ENCODE measurements at places on chromosomes 5 and 9.

DNA sequence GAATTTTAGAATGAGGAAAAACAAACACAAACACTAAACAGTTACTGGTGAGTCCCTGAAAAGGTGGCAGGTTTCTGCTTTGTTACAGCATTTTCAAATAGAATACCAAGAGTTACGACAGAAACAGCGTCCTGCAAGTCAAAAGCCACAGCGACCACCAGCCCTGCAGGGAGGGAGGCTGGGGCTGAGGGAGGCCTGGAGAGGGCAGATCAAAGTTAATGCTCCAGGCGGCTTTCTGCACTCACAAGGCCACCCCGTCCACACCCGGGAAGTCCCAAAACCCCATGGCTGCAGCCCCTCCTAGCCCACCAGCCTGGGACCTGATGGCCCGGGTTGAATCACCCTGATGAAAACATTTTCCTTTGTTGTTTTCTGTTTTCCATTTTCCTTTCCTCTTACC lies 29.3 kb downstream of the COL23A1 start:
- DNase-seq, result no peak

DNA sequence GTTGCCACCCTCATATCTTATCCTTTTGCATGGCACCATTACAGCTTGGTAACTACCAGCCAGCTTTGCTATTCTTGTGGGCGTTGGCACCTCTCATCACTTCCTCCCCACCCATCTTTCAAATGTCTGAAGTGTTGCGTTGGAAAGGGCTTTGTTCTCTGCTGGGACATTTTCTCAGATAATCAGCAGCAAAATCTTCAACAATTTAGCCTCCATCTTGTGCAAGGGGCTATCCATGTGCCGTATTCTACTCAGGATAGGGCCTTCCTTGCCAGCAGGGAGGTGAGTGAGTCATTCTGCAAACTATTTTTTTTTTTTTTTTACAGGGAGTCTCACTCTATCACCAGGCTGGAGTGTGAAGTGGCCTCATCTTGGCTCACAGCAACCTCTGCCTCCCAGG lies 62.1 kb upstream of the NUDT12 start:
- no peak for DNase-seq

- DNase-seq, result no peak
Observed at GRCh38 chr5:173781432-173781815, 106.7 kb upstream of the CPEB4 start.

DNA sequence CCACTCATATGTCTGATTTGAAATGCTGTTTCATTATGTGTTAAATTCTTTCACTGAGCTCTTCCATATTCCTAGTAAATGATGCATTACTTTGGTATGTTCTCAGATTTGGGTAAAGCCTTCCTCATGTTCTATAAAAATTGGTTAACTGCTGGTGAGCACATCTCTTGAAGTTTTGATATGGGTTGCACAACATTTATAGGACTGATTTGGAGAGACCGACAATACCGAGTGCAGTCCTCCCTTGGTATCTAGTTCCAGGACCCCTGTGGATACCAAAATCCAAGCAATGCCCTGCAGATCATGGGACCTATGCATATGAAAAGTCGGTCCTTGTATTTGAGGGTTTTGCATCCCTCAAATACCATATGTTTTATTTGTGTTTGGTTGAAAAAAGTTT lies 37.8 kb downstream of the WDR36 start:
- DNase-seq, result no peak

- DNase-seq, result no peak
Observed at GRCh38 chr5:152388610-152389009, 16.5 kb downstream of the NMUR2 start.

GRCh38 chr9:128863647-128864046 lies 18.1 kb downstream of the KYAT1 start:
- DNase-seq, result peak; percentile 81

DNA sequence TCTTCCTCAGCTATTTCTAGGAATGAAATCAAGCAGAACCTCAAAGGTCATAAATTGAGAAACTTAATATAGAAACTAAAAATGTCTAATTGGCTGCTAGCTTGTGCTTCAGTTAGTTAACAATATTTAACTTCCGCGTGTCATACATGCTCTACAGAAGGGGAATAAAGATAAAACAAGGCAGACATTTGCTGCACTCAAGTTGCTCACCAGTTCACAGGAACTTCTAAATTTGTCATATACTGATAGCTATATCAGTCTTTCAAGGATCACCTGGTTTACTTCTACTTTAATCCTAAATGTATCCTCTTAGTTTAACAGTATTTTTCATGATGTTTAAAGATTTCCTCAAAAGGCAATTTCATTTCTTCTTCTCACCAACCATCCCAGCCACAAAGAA lies 8.4 kb downstream of the CCNH start:
- no peak for DNase-seq

DNA sequence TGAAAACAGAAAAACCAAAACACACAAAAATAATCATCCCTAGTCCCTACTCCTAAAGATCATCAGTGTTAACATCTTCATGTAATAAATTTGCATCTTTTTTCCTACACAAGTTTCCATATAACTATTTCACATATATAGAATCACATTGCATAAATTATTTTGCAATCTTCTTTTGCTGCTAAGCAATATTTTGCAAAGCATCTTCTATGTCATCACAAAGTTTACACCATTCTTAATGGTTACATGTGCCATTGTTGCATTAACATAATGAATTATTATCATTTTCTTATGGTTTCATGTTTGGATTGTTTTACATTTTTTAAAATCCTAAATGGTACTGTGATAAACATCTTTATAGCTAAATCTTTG lies 17.8 kb downstream of the SH3TC2 start:
- no peak for DNase-seq

- no peak for DNase-seq
Observed at GRCh38 chr9:99389087-99390033, 167.3 kb downstream of the SEC61B start.

GRCh38 chr9:129323376-129323998 lies 145.4 kb upstream of the IER5L start:
- DNase-seq, result no peak

DNA sequence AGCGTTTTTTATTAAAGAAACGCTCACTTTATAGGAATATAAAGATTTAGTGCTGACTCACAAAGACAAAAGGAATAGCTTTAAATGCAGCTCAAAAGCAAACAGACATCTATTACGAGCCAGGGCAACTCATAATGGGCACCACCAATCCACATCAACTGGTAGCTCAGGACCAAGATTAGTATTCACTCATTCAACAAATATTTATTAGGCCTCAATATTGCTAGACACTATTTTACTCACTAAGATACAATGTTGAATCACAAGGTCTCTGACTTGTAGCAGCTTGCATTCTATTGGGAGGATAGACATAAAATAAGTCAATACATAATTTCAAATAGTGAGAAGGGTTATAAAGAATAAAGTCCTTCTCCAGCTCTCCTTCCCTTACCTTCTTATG lies 8.0 kb upstream of the MAN2A1 start:
- no peak for DNase-seq

DNA sequence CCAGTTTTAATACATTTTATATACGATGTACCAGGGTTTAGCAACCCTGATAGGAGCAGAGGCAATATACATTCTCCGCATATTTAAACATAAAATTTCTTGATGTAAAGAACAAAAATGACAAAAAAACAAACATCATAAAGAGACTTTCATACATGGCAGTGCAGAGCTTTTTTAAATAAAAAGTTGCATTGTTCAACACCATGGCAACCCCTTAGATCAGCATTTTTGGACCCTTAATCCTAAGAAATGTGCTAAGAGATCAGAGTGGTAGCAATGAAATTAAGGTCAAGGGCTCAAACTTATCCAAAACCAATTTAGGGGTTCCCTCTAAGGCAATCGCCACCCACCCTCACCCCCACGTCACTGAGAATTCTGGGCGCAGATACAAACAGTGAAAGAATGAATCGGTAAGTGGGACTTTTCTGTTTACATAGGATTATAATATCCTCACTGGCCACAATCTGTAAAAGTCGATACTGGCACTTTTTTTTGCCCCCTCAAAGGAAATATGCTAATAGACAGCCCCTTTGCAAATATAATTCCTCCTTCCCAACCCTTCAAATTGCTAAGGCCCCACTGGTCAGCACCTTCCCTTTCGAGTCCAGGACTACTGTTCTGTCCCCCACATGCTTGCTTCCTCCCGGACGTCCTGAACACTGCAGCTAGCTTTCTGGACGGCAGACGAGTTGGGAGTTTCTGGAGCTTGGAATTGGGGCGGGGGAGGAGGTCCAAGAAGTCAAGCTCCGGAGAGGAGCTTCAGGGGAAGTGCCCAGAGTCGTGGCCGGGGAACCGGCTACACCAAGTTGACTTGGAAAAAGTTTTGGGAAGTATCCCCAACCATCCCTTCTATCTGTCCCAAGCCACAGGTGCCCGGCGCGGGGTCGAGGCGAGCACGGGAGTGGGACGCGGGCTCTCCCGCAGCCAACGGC lies 2.2 kb downstream of the GAS1 start:
- DNase-seq, result no peak

GRCh38 chr5:153598099-153598498 lies 107.6 kb downstream of the GRIA1 start:
- DNase-seq, result no peak

DNA sequence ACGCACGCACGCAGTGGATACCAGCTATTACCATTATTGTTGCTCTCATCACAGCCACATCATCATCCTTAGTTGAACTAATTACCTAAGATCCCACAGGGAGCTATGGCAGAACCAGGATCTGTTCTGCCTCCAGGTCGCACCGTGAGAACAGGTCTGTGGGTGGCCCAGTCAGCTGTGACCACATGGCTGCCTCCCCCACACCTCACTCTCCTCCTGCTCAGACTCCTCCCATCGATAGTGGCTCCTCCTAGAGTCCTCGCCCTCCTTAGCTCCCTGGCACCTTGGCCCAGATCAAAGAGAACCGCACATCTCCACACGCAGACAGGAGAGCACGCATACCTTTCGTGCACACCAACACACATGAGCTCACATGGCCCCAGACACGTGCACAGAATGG lies 32.4 kb upstream of the RPL26L1 start:
- DNase-seq, result no peak

GRCh38 chr5:31319335-31319734 lies 125.8 kb downstream of the CDH6 start:
- no peak for DNase-seq

DNA sequence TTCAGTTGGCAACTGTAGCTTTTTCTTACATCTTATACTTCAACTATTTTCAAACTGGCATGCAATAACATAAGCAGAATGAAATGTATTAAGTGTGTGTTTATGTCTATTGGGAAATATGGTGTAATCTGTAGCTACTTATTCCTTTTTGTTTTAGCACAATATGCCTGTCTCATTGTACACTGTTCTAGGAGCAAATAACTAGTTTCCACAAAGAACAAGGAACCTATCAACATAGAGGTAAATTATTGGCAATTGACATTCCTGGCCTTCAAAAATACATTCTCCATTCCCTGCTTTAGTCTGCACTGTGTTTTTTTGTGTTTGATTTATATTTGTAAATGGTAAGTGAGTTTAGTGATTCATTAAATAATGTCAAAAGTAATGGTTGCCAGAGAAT lies 75.7 kb downstream of the FBXL7 start:
- DNase-seq, result no peak

- peak; percentile 50 for DNase-seq
Observed at GRCh38 chr5:134905246-134905996, 490 bp downstream of the PCBD2 start.

DNA sequence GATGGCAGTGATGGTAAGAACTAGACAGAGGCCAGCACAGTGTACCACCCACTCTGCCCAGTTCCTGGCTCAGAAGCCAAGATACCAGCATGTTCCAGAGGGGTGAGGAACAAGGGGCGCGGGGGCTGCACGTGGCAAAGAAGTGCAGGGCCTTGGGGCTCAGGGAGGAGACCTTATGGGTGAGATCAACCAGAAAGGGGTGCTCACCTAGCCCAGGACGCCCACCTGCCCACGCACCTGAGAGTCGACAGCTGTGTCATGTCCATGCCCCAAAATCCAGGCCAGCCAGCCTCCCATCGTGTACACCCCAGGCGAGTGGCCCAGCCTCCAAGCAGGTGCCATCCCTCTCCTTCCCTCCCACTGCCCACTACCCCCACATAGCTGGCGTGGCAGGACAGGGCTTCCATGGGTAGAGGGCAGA lies 34.9 kb downstream of the BICD2 start:
- DNase-seq, result no peak

DNA sequence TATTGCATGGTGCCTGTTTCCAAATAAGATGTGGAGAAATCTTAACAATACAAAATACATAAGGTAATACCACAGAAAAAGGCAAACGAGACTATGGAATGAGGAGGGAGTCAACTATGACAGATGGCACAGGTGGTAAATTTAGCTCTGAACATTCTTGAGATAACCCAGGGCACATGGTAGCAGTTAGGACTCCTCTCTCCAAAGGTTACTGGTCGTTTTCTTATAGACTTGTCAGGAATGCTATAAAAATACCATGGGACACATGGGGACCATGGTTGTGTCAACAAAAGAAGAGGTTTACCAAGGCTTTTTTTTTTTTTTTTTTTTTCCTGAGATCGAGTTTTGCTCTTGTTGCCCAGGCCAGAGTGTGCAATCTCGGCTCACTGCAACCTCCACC lies 209.4 kb upstream of the RFX3 start:
- DNase-seq, result no peak

DNA sequence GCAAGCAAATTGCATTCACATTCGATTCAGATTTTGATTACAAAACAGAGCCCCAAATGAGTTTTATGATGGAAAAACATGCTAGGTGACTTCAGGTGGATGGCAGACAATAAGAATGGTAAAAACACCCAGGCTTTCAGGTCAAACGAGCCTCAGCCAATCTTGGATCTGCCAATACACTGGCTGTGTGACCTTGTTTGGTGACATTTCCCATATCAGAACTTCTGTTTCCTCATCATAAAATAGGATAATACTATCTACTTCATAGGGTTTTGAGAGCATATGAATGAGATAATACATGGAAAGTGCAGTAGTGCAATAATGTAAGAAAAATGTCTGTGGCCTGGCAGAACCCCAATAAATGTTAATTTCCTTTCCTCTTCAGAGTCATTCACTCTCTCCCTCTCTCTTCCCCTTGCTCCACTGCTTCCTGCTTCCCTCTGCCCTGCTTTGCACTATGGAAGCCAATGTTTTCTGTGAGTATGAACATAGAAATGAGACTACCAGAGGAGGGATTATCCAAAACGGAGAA lies 54.7 kb downstream of the SH3RF2 start:
- DNase-seq, result no peak

- no peak for DNase-seq
Observed at GRCh38 chr5:9512457-9512856, 33.4 kb downstream of the SEMA5A start.

DNA sequence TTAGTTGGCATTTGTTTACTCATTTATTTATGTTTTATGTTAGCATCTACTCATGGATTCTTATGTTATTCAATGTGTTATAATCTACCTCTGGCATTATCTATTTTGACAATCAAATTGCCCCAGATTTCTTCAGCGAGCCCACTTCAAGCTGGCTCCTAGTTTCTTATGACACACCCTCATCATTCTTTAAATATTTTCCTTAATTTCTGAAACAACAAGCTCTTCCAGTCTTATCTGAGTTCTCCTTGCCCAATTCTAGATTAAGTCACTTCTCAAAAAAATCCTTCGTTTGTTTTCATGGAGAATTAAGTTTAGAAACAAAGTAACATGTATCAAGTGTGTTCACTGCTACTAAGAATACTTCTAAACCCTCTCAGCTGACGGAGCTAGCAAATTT lies 229.8 kb downstream of the SEMA5A start:
- DNase-seq, result no peak

GRCh38 chr9:121636341-121636865 lies 15.0 kb upstream of the DAB2IP start:
- DNase-seq, result no peak

All from activated T-cell treated with anti-CD3 and anti-CD28 coated beads for 48 hours (primary cell).